ENCODE measurements at places on chromosomes 4 and X. TPM values are rescaled to one million over a fixed set of nuclear protein-coding genes. Genes with fewer than 3 reads are reported as not detected.

Gene SMARCA1
- 36.9 TPM for total RNA-seq

Gene CFP
- 1.4 TPM for total RNA-seq

Gene ETDB
- not detected for total RNA-seq

Gene NAA11
- total RNA-seq = not detected

Gene TASL
- total RNA-seq = not detected

Gene HSD17B13
- not detected for total RNA-seq

Gene PRR32
- not detected for total RNA-seq

Gene SLC9B1
- total RNA-seq = not detected

Gene XG
- 16.3 TPM for total RNA-seq

Gene MYOZ2
- not detected for total RNA-seq
